ENCODE measurements at places on chromosomes 6 and 20.

GRCh38 chr20:37396416-37397075 lies 50.6 kb downstream of the SRC start:
- no peak for DNase-seq

DNA sequence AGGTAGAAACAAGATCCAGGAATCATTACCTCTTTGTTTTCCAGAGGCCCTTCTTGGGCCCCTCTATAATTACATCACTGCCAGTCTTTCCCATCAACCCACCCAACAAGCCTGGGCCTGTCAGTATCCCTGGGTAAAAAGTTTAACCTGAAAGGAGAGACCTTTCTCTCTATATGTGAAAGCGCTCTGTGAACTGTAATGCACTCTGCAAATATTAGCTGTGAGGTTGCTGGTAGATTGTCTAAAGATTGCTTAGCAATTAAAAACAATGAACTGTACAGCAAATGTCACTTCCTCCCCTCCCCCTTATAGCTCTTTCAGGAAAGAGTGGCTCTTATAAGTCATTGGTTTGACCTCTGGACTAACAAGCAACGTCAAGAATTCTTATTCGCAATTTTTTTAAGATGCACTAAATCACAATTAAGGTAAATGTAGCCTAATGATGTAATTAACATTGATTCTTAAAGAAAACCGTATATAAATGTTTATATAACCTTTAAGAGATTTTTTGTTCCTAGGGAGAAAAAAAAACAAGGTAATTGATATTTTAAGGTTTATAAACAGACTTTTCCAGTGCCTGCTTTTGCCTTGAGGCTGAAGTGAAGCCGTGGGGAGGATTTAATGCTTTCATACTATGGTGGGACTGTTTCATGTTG lies 18.4 kb downstream of the ECT2L start:
- no peak for DNase-seq

DNA sequence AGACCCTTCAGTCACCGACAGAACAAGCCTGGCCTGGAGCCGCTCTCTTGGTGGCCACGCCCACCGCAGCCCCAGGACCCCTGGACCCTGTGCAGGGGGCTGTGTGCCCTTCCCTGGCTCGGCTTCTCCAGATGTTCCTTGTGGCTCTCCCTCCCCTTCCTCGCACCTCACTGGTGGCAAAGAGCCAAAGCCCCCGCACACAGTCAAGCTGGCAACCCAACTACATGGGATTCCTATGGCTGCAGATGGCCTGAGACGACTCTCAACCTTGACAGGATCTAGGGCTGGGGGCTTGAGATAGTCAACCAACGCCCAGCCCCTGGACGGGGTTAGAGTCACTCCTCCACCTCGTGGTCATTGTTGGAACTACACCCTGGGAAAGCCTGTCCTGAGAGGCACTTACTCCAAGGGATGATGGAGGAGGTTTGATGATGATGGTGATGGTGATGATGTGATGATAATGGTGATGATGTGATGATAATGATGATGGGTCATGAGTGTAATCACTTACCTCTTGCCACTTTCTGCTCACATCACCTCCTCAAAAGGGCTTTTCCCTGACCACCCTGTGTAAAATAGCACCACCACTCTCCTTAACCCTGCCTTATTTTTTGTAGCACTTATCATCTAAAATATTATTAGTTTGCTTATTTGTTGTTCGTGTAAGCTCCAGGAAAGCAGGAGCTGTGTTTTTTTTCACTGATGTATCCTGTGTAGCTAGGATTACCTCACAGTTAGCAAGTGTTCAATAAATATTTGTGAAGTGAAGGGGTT lies 278.4 kb downstream of the LRFN2 start:
- peak; percentile 81 for DNase-seq

DNA sequence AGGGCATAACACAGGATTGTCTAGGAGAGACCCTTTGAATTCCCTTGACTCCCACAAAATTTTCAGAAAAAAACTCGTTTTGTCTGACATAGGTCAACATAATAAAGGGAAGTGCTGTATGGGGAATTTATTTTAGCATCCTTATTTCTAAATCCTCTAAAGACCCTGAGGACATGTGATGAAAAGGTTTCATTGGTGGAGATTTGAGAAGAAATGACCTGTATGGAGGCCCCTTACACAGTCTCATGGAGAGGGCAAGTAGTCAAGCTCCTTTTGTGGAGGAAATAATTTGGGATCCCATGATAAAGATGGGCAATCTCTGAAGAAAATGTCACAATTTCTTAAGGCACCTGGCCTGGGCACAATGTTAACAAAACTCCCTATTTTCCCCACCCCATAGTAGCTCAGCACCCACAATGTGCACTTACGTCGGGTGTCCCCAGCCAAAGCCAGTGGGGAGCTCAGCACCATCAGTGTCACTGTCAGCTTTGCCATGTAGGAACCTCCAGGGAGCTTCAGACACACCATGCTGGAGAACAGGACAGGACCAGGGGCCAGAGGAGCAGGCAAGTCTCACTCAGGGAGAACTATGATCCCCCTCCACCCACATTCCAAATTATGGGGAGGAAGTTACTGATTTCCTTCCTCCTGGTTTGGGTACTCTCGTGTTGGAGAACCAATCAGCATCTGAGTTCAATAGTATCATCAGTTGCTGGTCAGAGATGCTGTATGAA lies at the start of gene HLA-DRB5:
HLA-DRB5 (minus strand) TSS at position 591 of the 734 bp plus-strand sequence; CDS start at position 528, 63 bp downstream.
- DNase-seq, result peak; percentile 59

DNA sequence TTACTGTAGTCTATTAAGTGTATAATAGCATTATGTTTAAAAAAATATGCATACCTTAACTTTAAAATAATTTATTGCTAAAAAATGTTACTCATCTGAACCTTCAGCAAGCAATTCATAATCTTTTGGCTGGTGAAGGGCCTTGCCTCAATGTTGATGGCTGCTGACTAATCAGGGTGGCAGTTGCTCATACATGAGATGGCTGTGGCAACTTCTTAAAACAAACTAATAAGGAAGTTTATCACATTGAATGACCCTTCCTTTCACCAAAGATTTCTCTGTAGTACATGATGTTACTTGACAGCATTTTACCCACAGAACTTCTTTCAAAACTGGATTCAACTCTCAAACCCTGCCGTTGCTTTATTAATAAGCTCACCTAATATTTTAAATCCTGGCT lies 84.0 kb downstream of the TASP1 start:
- no peak for DNase-seq

DNA sequence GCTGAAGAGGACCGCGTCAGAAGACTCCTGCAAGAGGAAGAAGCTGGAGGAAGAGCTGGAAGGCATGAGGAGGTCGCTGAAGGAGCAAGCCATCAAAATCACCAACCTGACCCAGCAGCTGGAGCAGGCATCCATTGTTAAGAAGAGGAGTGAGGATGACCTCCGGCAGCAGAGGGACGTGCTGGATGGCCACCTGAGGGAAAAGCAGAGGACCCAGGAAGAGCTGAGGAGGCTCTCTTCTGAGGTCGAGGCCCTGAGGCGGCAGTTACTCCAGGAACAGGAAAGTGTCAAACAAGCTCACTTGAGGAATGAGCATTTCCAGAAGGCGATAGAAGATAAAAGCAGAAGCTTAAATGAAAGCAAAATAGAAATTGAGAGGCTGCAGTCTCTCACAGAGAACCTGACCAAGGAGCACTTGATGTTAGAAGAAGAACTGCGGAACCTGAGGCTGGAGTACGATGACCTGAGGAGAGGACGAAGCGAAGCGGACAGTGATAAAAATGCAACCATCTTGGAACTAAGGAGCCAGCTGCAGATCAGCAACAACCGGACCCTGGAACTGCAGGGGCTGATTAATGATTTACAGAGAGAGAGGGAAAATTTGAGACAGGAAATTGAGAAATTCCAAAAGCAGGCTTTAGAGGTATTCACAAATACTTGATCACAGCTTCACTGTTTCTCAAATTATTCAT lies 8.9 kb upstream of the SNRNP48 start:
- DNase-seq, result no peak

GRCh38 chr20:32559753-32560380 lies 25.3 kb downstream of the NOL4L start:
- no peak for DNase-seq

DNA sequence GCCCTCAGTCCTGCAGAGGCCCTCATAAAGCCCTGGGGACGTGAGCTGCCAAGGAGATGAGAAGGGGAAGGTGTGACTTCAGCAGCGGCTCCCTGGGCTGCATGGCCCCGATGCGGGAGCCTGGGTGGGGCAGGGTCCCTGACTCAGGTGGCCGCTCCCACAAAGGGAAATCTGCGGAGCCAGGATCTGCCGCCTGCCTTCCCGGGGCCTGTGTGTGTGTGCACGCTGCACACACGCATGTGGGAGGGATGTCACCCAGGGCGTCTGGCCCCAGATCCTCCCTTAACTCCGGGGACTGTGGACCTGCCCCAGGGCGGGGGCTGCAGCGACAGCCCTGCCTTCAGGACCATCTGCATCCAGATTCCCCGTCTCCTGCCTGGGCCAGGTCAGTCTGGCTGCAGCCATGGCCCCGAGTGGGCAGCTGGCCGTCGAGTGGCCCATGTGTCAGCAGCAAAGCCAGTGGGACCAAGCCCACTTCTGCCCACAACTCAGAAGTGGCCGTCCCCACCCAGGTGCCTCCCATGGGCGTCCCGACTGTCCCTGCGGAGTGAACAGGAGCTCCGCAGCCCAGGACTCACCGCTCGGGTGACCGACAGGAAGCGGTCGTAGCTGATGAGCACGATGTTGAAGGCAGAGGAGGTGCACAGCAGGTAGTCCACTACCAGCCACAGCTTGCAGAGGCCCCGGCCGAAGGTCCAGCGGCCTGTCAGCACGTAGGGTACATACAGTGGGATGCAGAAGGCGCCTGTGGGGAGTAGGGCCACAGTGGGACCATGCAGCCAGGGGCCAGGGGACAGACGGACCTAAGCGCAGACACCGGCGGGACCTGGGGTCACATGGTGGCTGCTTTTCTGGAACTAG lies 1.9 kb downstream of the HRH3 start:
- DNase-seq, result no peak

GRCh38 chr6:72616406-72617015 lies 5.4 kb upstream of the KCNQ5 start:
- DNase-seq, result no peak

GRCh38 chr6:93059911-93060310 lies 359.4 kb downstream of the EPHA7 start:
- no peak for DNase-seq

DNA sequence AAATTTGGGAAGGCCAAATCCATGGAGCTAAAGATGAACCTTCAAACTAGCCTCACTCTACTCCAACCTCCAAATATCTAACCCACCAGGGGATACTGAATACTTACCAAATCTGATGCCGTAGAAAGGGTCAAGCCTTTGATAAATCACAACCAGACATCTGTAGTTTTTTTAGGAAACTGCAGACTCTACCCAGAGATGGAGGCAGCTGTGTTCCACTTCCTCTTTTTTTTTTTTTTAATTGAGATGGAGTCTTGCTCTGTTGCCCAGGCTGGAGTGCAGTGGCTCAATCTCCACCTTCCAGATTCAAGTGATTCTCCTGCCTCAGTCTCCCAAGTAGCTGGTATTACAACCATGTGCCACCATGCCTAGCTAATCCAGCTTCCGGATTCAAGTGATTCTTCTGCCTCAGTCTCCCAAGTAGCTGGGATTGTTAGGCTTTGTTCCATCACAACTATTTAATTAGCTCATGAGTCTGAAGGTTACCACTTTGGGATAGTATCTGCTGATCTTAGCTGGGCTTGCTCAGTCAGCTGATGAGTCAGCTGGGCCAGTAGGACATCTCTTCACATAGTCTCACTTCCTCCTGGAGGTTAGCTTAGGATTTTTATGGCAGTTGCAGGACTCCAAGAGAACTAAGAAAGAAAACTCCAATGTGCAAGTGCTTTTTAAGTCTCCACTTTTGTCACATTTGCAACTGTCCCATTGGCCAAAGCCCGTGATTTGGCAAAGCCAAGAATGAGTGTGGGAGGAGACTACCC lies 13.3 kb downstream of the FRK start:
- no peak for DNase-seq

- DNase-seq, result no peak
Observed at GRCh38 chr6:57469072-57469471, 151.6 kb downstream of the PRIM2 start.

DNA sequence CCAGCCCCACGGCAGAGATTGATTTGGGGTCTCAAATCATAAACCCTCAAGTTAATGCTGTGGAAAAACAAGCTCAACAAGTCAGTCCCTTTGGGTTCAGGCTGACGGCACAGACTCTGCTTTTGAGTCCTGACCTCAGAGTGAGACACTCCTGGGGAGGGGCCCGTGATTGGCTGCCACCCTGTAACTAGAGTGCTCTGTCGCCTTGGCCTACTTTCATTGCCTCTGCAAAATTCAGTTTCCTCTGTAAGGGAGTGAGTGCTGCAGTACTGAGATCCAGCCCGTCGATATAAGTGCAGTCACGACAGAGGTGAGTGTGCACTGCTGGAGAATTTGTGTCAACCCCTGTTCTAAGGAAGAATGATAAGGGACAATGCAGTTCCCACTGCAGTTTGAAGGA lies 105.6 kb downstream of the ANKS1A start:
- DNase-seq, result no peak

- DNase-seq, result no peak
Observed at GRCh38 chr20:52093575-52093974, 98.0 kb downstream of the ZFP64 start.

GRCh38 chr6:152896923-152897322 lies 85.9 kb downstream of the FBXO5 start:
- no peak for DNase-seq

GRCh38 chr6:63839485-63839884 lies 203.9 kb downstream of the PHF3 start:
- no peak for DNase-seq

- DNase-seq, result no peak
Observed at GRCh38 chr6:140857739-140858380, 1274.9 kb upstream of the GJE1 start.

DNA sequence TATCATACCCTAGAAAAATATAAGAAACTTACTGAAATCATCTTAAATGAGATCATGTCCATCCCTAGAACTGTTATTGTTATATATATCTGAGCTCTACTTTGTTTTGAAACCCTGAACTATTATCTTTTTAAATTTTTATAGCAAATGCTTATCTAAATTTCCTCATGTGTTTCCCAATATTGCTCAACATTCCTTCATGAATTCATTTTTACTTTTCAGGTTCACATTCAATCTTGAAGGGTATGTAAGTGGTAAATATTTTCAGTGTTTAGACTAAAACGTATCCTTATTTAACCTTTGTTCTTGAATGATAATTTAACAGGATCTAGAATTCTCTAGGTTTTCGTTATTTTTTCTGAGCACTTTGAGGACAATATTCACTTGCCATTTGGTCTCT lies 23.9 kb downstream of the PDE7B start:
- DNase-seq, result no peak

Measured in activated CD8-positive, alpha-beta memory T cell treated with anti-CD3 and anti-CD28 coated beads for 24 hours (primary cell).